ENCODE measurements at places on chromosomes 12 and 14.

- DNase-seq: no peak
Measured at GRCh38 chr14:76376878-76377734, 1.2 kb downstream of the ESRRB start.

DNA sequence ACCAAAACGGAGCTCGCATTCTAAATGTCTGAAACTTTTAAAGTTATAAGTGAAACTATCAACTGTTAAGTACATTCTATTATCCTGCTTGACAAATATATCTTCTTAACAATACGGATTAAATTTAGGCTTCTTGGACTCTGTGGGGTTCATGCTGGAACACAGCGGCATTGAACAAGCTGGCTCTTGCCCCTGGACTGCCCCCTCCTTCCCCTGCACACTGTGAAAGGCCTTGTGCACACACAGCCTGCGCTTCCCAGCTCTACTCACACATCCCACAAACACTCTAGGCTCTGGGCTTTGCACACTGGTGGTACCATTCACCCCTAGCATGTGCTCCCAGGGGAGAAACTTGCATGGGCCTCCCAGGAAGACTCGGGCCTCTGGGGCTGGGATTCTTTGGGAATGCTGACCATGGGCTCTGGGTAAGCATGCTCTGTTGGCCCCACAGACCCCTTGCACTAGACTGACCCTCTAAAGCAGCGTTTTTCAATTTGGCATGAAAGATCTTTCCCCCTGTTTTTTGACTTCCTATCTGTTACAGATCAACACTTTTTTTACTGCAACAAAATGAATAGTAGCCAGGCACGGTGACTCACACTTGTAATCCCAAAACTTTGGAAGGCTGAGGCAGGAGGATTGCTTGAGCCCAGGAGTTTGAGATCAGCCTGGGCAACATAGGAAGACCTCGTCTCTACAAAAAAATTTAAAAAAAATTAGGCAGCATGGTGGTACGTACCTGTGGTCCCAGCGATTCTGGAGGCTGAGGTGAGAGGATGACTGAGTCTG is 96.2 kb upstream of the CPM start:
- no peak for DNase-seq

GRCh38 chr14:69711477-69711876 is 55.5 kb upstream of the SRSF5 start:
- DNase-seq: no peak

DNA sequence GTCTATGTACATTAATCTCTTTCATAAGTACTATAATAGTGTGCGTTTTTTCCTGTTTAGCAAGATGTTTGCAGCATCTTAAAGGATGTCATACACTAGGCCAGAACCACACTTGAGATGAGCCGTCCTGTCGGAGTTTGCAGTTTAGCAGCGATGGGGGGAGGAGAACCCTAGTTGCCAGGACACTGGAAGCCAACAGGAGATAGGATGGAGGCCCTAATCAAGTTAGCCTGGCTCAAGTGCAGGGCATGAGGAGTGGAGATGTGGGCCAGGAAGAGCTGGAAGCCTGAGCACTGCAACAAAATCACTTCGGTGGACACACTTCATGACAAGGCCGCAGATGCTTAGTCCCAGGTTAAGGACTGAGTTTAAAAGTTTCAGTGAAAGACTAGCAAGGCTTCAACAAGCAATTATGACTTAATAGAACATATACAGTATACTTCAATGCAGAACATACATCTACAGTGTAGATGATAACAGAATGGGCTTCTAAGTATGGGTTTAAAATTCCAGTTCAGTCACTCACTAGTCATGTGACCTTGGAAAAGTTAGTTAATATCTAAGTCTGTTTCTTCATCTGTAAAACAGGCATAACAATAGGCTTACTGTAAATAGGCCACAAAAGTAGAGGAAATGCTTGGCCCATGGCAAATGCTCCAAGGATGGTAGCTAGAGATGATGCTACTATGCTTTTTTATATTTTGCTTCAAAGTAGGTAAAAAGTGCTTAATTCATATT is 77.1 kb downstream of the PTPN21 start:
- DNase-seq: no peak

GRCh38 chr14:20624495-20625070 is 16.9 kb downstream of the OR6S1 start:
- DNase-seq: peak; percentile 72

DNA sequence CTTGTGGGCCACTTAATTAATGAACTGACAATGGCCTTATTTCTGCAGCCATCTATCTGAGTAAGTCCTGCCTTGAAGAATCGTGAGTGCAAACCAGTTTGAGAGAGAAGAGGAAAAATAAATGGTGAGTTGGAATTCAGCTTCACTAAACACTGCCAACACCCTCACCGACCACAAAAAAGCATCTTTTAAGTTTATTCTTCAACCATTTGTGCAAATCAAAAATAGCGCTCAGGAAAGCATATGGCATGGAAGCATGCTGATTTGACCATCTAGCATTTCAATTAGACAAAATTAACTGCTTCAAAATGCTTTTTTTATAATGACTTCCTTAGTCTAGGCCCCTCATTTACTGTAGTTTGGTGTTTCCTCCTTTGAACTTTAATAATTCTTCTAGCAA is 294.0 kb downstream of the PPFIA2 start:
- no peak for DNase-seq

- DNase-seq: no peak
Measured at GRCh38 chr12:24496755-24497154, 452.1 kb downstream of the BCAT1 start.

DNA sequence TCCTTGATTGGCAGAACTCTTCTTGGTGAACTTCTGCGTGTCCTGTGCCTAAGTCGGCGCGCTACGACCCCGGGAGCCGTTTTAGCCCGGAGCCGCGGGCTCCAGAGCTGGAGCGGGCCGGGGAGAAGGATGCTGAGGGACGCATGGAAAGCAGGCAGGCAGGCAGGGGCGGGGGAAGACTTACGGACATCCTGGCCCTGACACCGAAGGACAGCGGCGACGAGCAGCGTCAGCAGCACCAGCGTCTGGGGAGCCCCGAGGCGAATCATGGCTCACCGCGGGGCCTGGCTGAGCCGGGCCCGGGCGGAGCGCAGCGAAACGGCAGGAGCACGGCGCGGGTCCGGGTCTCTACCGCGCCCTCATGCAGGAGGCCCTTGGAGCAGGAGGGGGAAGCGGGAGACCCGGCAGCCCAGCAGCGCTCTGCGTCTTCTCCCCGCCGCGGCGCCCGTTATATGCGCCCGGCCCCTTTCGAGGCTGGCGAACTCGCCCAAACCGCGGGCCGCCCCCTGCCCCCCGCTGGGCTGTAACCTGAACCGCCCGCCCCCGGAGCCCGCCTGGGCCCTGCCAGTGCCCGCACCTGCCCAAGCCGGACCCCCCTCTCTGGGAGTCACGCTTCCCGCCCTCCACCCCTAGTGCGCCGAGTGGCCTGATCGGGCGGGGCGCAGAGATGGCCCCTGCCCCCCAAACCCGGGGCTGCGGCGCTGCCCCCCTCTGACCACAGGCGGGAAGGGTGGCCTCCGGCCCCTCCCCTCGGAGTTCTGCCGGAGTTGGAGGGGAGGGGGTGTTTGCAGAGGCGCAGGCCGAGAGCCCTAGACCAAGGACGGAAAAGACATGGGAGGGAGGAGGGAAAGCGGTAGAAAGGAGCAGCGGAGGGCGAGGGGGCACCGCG is at the start of gene COL2A1:
COL2A1 (minus strand) TSS at position 424 of the 889 bp plus-strand sequence; CDS start at position 269, 155 bp downstream.
- DNase-seq: peak; percentile 98

DNA sequence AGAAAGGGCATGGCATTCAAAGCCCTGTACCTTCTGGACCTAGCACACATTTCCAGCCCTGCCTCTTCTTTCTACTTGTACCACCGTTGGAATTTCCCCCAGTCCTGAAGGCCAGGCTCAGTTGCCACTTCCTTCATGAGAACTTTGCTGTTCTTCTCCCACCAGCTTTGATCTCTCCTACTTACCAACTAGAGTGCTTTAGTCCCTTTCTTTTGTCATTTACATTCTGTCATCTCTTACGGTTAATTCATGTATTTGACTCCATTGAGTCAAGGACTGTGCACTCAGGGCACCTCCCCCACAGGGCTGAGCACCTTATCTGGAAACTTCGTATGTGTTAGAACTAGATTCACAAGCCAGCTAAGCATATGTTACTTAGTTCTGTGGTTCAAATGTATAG is 26.3 kb downstream of the BICDL1 start:
- no peak for DNase-seq

Data from ecto neural progenitor cell (in vitro differentiated cells).